ENCODE measurements at places on chromosomes 7 and 10. TPM values are rescaled to one million over a fixed set of nuclear protein-coding genes. Genes with fewer than 3 reads are reported as not detected.

DNA sequence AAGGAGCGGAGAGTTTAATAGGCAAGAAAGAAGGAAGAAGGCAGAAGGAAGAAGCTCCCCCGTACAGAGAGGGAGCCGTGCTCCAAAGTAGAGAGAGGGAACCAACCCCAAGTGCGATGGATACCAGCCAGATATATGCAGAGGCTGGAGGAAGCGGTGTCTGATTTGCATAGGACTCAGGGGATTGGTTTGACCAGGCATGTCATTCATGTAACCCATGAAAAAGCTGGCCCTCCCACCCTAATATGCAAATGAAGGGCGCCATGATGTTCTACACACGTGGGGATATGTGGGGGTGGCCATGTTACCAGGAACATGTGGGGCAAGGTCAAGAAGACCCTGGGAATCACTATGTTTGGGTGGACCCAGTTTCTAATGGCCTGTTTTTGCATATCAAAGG lies 40.6 kb upstream of the FAM3C start:
- no peak overlapping the region for H3K4me3 ChIP-seq
- H3K4me1 ChIP-seq: no peaks in the 10 kb centered on the region
- H3K27ac ChIP-seq: no peak overlapping the region
- H3K27me3 ChIP-seq: no peaks in the 10 kb centered on the region
- DNase-seq: no peak
- no peaks in the 10 kb centered on the region for H3K36me3 ChIP-seq

- H3K4me3 ChIP-seq: peak overlapping the region; percentile 89
- no peaks in the 10 kb centered on the region for H3K27me3 ChIP-seq
- DNase-seq: no peak
- peaks cover 91% of the 10 kb centered on the region for H3K4me1 ChIP-seq
Observed at GRCh38 chr7:1457949-1458682, 1.2 kb downstream of the MICALL2 start.

DNA sequence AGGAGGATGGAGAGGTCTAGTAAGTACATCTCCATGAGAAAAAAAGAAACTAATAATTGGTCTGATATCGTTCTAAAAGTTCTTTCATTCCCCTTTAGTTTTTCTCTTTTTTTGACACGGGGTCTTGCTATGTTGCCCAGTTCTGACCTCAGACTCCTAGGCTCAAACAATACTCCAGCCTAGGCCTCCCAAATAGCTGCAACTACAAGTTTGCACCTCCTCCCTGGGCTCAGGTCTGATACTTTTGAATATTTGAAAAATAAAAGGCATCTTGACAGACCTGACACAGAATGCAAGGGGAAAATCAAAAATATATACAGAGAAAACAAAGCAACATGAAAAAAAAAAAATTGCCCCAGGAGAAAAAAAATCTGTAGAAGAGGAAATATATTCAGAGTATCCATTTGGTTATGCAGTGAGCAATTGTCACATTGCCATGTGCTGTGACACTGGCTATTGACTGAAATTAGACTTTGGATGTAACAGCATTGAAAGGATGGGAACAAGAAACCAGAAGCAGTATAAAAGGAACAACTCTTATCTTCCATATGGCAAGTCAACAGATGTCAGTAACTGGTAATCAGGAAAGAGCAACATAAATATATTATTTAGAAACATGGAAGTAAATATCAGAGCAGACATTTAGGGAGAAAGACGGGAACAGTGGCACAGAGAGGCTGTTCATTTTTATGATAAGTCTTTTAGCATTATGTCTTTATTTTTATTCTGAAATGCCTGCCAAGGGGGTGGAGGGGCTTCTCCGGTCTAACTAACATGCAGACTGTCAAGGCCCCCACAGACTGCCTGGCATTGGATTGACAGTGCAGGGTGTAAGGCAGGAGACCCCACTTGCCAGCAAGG lies 408.4 kb downstream of the PARD3 start:
- H3K27ac ChIP-seq: no peak overlapping the region
- H3K4me3 ChIP-seq: no peak overlapping the region
- H3K4me1 ChIP-seq: peaks cover 18% of the 10 kb centered on the region
- H3K36me3 ChIP-seq: no peaks in the 10 kb centered on the region

DNA sequence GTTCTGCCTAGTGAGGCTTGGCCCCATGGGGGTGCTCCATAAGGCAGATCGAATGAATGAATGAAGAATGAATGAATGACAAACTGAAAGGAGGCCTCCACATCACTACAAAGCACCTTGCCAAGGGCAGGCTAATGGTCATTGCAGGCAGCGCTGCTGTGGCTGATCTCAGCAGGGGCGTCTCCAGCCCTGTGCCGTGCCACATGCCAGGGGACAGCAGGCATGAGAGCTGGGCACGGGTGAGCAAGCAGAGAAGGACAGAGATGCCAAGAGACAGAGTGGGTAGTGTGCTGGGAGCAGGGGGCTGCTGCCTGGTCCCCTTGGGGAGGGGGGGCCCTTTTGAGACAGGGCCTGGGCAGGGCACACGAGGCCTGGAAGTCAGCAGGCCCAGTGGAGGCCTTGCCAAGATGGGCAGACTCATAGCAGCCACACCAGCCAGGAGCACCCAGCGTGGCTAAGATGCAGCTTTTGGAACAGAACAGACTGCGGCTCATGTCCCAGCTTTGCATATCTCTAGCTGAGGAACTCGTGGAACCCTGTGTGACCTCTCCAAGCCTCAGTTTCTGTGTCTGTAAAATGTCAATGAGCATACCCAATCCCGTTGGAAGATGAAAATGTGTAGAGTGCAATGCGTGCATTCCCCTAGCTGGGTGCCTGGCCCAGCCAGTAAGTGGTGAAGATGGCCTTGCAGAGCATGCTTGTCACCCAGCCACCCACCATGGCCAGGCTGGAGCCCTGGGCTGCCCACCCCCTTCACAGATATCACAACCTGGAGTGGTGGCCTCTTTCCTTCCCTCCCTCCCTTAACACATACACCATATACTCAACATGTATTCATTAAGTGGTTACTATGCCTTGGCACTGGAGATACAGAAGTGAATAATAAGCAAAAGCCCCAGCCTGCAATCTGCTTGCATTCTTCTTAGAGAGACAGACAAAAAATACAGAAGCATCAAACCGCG lies 61.1 kb upstream of the LRRC18 start:
- no peak for DNase-seq
- no peaks in the 10 kb centered on the region for H3K4me1 ChIP-seq
- H3K36me3 ChIP-seq: no peaks in the 10 kb centered on the region
- no peaks in the 10 kb centered on the region for H3K27me3 ChIP-seq
- no peak overlapping the region for H3K27ac ChIP-seq
- no peak overlapping the region for H3K4me3 ChIP-seq

GRCh38 chr7:898855-899681 lies 22.7 kb downstream of the GET4 start:
- H3K27ac ChIP-seq: no peak overlapping the region
- H3K27me3 ChIP-seq: no peaks in the 10 kb centered on the region
- peaks cover 59% of the 10 kb centered on the region for H3K36me3 ChIP-seq

- no peaks in the 10 kb centered on the region for H3K36me3 ChIP-seq
- H3K4me3 ChIP-seq: no peak overlapping the region
- H3K27ac ChIP-seq: no peak overlapping the region
- no peaks in the 10 kb centered on the region for H3K4me1 ChIP-seq
- no peaks in the 10 kb centered on the region for H3K27me3 ChIP-seq
- DNase-seq: no peak
Observed at GRCh38 chr10:3435671-3436070, 263.1 kb upstream of the PITRM1 start.

DNA sequence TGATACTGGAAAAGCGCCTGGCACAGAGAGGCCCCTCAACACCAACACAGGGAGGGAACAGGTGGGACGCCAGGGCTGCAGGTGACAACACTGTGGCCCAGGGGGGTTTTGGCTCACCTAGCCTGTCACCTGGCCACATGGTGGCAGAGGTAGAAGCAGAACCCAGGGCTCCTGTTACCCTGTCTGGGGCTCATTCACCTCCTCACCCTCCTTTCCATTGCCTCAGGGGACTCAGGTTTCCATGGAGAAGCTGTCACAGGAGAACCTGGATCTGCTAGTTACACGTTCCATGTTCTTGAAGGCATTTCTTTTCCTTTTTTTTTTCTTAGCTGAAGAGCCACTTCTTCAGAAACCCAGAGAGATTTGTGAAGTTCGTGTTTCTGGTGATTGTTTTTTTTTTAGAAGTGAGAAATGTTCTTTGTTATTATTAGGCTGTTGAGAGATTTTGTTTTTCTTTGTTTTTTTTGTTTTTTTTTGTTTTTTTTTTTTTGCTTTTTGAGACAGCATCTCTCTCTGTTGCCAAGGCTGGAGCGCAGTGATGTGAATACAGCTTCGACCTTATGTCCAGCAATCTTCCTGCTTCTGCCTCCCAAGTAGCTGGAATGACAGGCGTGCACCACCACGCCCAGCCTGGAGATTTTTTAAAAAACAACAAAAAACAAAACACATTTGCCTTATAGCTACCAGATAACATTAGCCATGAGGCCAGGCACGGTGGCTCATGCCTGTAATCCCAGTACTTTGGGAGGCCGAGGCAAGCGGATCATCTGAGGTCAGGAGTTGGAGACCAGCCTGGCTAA lies 16.0 kb downstream of the DENND2A start:
- no peaks in the 10 kb centered on the region for H3K36me3 ChIP-seq
- H3K27me3 ChIP-seq: no peaks in the 10 kb centered on the region
- DNase-seq: no peak
- H3K27ac ChIP-seq: peak overlapping the region; percentile 78
- H3K4me1 ChIP-seq: peaks cover 27% of the 10 kb centered on the region
- no peak overlapping the region for H3K4me3 ChIP-seq

- H3K4me3 ChIP-seq: no peak overlapping the region
- DNase-seq: peak; percentile 92
- H3K4me1 ChIP-seq: peaks cover 47% of the 10 kb centered on the region
Observed at GRCh38 chr10:79286318-79286951, 60.8 kb upstream of the PPIF start.

GRCh38 chr7:100003711-100004661 lies 11.4 kb upstream of the ZKSCAN1 start:
- no peak overlapping the region for H3K27ac ChIP-seq
- no peaks in the 10 kb centered on the region for H3K36me3 ChIP-seq
- H3K4me1 ChIP-seq: no peaks in the 10 kb centered on the region
- peak; percentile 25 for DNase-seq

GRCh38 chr7:36650766-36651312 lies 73.5 kb downstream of the AOAH start:
- H3K27me3 ChIP-seq: no peaks in the 10 kb centered on the region
- no peak overlapping the region for H3K27ac ChIP-seq
- no peak for DNase-seq
- no peak overlapping the region for H3K4me3 ChIP-seq

DNA sequence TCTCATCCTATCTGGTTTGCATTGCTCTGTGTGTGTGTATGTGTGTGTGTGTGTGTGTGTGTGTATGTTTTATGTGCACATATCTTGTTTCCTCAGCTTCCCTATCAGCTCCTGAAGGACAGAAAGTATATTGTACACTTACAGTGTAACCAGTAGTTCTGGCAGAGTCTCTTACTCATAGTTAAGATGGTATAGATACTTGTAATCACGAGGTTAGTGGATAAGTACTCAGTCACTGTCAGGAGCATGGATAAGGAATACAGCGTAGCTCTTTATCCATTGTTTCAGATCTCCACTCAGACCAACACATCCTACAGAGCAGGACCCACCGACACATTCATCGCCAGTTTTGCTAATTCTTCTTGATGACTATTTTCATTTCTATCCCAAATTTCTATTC lies 275.0 kb downstream of the TSPAN12 start:
- H3K27me3 ChIP-seq: no peaks in the 10 kb centered on the region
- DNase-seq: no peak
- no peaks in the 10 kb centered on the region for H3K36me3 ChIP-seq
- no peaks in the 10 kb centered on the region for H3K4me1 ChIP-seq
- H3K4me3 ChIP-seq: no peak overlapping the region

DNA sequence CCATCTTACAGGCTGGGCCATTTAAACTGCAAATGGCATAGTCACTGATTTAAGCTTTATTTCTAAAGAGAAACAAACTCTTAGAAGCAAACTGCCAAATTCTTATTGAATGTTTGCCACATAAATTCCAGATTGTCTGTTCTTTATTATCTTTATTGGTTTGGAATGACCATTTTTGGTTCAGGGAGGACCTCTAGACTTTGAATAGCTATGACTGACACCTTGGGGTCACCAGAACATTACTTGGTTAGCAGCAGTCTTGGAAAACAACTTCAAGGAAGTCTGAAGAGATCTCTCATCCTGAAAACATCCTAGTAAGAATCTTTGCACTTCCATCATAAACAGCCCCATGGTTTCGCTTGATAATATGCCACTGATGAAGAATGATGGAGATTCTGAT lies 197.1 kb downstream of the SUGCT start:
- no peak overlapping the region for H3K4me3 ChIP-seq
- no peaks in the 10 kb centered on the region for H3K36me3 ChIP-seq
- no peak overlapping the region for H3K27ac ChIP-seq

DNA sequence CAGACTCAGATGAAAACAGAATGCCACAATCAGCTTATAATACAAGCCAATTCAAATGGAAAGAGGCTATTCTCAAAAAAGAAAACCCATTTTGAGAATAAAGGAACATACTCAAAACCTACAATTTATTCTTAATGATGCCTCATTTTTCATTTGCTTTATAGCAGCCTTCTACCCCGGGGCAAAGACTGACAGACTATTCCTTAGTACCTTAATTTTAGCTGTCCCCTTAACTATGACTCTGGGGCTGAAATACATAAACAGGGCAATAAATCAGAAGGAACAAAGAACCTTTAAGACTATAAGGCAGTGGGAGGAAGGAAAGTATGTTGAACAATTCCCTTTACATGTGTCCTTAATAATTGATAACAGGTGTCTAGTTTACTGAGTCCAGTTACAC lies 76.8 kb downstream of the TMEM106B start:
- H3K4me1 ChIP-seq: no peaks in the 10 kb centered on the region
- DNase-seq: no peak
- H3K4me3 ChIP-seq: no peak overlapping the region

Gene TRA2A
- 45.9 TPM for total RNA-seq

Gene LRRC4
- total RNA-seq: 1.4 TPM

Gene LRRC27
- total RNA-seq: 9.1 TPM

Gene CLEC5A
- total RNA-seq: not detected
